ENCODE measurements at places on chromosomes 11 and 22. TPM values are rescaled to one million over a fixed set of nuclear protein-coding genes. Genes with fewer than 3 reads are reported as not detected.

Gene NFAM1
- not detected for polyA plus RNA-seq

Gene THRSP
- not detected for polyA plus RNA-seq

Gene DNAJB7
- not detected for polyA plus RNA-seq

Gene DBX1
- polyA plus RNA-seq = not detected

Gene RELT
- 4.2 TPM for polyA plus RNA-seq

Gene POTEH
- polyA plus RNA-seq = not detected

Gene FOLR2
- not detected for polyA plus RNA-seq

Gene PANX2
- polyA plus RNA-seq = 0.32 TPM

Gene C11orf42
- not detected for polyA plus RNA-seq

Gene OR4C6
- polyA plus RNA-seq = not detected

Gene ZW10
- polyA plus RNA-seq = 21.3 TPM

Gene IGSF9B
- 0.36 TPM for polyA plus RNA-seq

Gene MUC5AC
- not detected for polyA plus RNA-seq

Gene ADM
- polyA plus RNA-seq = 57.9 TPM

Gene OR6A2
- 0.05 TPM for polyA plus RNA-seq

Gene ABCG4
- polyA plus RNA-seq = 0.21 TPM

Gene LRRC4C
- polyA plus RNA-seq = not detected

Gene FCHSD2
- polyA plus RNA-seq = 14.2 TPM

Gene OR51G2
- not detected for polyA plus RNA-seq

Gene DEFB131B
- not detected for polyA plus RNA-seq

Gene C11orf16
- polyA plus RNA-seq = not detected

Gene TRIM48
- polyA plus RNA-seq = not detected

Gene FIBIN
- polyA plus RNA-seq = 0.30 TPM

Gene SCARF2
- polyA plus RNA-seq = 0.05 TPM

Gene FADS3
- 33.9 TPM for polyA plus RNA-seq

Gene BAIAP2L2
- polyA plus RNA-seq = 2.3 TPM

Gene RAB36
- polyA plus RNA-seq = 1.9 TPM

Gene RAB3IL1
- polyA plus RNA-seq = 0.31 TPM

Gene CHCHD10
- 14.8 TPM for polyA plus RNA-seq

Gene ZNF74
- polyA plus RNA-seq = 7.2 TPM

Gene TREH
- polyA plus RNA-seq = not detected

Gene NAA40
- 23.2 TPM for polyA plus RNA-seq

Gene DEPDC7
- polyA plus RNA-seq = 15.5 TPM

Gene ALKBH8
- polyA plus RNA-seq = 3.4 TPM

Gene ARHGAP8
- polyA plus RNA-seq = 26.0 TPM

Gene DCUN1D5
- polyA plus RNA-seq = 95.6 TPM

Gene EMSY
- polyA plus RNA-seq = 9.3 TPM

Gene PTGDR2
- polyA plus RNA-seq = not detected

Gene OTOG
- not detected for polyA plus RNA-seq

Gene C22orf15
- not detected for polyA plus RNA-seq

Gene TMEM132A
- polyA plus RNA-seq = 29.7 TPM

Gene OR6T1
- not detected for polyA plus RNA-seq

Gene NRXN2
- not detected for polyA plus RNA-seq

Gene AP5B1
- 3.1 TPM for polyA plus RNA-seq

Gene TYR
- 0.03 TPM for polyA plus RNA-seq

Gene OR5P2
- polyA plus RNA-seq = 0.06 TPM

Gene KCNJ1
- polyA plus RNA-seq = 0.06 TPM

Gene SHISAL1
- polyA plus RNA-seq = 0.18 TPM

Gene GPR83
- 0.04 TPM for polyA plus RNA-seq

Gene DENND6B
- polyA plus RNA-seq = 1.4 TPM

Gene GAS2L1
- 21.1 TPM for polyA plus RNA-seq

All from keratinocyte (primary cell).